Cortex of kidney (tissue), 1 donor: ENCODE measurements at places on chromosomes 4 and X.

- no peak for DNase-seq
Measured at GRCh38 chr4:154399259-154399974, 92.2 kb downstream of the DCHS2 start.

- no peak for DNase-seq
Measured at GRCh38 chrX:13128104-13128503, 83.7 kb upstream of the FAM9C start.

DNA sequence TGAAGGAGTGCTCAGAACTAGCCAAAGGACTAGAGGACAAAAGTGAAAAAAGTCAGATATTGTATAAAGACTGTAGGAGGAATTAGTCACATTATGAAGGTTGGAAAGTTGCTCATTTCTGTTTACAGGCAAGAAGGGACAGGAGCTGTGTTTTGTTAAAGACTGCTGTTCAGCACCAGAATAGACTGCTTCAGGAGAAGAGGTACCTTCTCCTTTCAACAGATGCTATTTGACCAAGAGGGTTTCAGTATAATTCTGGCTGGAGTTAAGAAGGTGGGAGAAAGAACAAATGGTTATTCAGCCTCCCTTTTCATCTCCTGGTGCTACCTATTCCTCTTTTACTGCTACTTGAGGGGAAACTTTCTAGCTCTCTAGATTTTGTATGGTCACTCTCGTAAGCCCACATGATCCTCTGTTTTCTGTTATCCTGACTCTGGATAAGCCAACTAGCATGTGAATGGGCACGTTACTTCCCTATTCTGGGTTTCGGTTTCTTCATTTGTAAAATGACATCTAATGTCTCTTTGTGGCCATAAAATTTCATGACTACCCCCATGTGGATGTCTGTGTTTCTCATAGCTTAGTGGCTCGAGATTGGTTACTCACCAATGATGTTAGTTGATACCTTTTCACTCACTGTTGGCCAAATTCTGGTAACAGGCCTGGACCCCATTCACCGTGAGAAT is 68.9 kb downstream of the SH2D1A start:
- no peak for DNase-seq

- no peak for DNase-seq
Measured at GRCh38 chrX:68880846-68881552, 52.2 kb downstream of the EFNB1 start.

- no peak for DNase-seq
Measured at GRCh38 chrX:153303276-153304262, 18.0 kb downstream of the PNMA6F start.

GRCh38 chrX:19195243-19195610 is 73.0 kb upstream of the ADGRG2 start:
- no peak for DNase-seq

DNA sequence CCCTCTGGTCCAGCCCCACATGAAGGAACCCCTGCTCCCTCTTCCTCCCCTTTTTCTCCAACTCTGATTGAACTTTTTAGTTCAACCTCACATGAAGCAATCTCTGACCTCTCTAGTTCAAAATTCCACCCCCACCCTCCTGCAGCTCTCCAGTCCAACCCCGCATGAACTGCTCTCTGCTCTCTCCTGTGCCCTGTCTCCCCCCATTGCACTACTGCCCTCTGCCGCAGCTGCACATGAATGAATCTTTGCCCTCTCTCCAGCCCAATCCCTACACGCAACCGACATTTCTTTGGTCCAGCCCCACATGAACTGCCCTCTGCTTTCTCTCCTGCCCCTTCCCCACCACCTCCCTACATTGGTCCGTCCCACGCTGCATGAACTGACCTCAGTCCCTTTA is 6.9 kb downstream of the CETN2 start:
- no peak for DNase-seq

- no peak for DNase-seq
Measured at GRCh38 chr4:163164591-163164990, 2.1 kb downstream of the NAF1 start.

GRCh38 chr4:87209696-87210095 is 10.7 kb downstream of the KLHL8 start:
- no peak for DNase-seq

GRCh38 chr4:118783887-118784286 is 52.0 kb downstream of the SEC24D start:
- DNase-seq, result no peak

GRCh38 chr4:85414972-85415371 is 60.0 kb upstream of the ARHGAP24 start:
- DNase-seq, result no peak

DNA sequence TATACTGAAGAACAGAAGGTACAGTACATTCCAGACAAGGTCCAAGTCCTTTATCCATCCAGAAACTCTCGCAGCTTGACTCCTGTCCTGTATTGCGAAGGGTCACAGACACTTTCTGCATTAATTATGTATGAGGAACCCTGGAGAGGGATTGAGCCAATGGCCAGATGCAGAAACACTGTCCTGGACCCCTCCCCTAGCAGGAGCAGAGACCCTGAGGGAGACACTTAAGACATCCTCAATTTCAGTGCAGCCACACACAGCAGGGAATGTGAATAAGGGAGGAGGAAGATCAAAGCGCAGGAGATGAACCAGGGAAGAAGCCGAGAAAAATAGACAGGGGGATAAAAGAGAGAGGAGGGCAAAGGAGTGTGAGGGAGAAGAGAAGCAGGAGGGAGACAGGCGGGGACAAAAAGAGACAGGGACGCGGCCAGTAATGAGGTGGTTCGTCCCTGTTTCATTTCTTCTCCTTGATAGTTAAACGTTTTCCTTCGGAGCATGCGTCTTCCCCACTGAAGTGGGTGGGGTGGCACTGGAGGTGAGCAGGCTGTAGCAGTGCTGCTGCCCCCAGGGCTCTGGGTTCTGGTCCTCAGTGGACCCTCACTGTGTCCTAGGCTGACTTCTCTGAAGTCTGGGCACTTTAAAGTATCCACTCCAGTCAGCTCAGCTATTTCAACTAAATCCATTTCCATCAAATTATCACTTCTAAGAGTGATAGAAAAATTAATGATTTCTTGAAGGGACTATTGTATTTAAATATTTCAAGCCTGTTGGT is 356.4 kb upstream of the NOCT start:
- DNase-seq, result no peak

- DNase-seq, result no peak
Measured at GRCh38 chr4:37648084-37648817, 37.9 kb downstream of the RELL1 start.

DNA sequence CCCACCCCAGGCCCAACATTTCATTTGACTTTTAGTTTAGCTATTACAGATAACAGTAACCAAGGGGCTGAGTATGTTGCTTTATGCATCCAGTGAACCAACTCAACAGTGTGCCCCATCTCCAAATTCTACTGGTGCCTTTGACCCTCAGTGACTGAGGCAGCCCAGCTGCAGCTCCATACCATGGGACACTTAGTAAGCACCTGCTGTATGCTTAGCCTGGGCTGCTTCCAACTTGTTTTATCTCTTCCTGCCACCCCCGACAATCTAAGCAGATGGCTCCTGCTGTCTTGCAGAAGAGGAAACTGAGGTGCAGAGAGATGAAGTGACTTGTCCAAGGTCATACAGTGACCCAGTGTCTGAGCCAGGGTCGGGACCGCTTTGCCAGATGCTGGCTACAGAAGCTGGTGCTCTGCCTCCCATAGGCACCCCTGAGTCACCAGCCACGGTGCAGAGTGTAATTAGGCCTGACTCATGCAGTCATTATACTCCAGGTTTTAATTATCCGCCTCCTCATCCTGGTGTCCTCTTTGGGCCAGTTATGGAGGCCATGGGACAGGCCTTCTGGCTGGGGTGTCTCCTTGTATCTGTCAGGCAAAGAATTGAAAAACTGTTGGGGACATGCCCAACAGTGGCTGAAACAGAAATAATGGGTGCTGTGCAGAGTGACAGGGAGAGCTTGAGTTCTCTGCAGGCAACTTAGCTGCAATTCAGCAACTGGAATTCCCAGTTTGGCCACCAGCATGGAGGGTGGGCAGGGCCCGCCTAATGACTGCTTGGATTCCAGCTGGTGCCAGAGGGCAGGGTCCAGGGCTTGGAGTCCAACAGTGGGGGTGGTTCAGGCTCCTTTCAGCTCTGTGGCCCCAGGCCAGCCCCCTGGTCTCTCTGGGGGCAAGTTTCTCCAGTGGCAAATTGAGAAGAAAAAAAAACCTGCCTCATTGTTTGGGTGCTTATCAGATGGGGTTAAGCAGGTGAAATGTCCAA is 8.2 kb upstream of the GPR78 start:
- DNase-seq, result no peak

DNA sequence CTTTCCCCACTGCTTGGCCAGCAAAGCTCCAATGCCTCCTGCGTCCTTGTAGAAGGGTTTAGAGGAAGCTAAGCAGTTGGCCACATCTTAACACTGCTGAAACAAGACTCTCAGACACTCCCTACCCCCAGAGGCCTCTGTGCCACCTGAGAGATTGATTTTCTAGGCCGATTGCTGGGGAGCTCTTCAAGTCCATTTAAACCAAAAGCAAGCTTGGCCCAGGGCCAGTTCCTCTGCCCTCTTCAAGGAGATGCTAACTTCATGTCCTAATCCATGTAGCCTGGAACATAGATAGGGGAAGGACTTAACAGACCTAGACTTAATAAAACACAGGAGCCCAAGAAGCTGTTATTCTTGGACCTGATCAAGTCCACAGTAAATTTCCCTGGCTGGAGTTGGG is 27.2 kb upstream of the FMR1NB start:
- DNase-seq, result no peak

DNA sequence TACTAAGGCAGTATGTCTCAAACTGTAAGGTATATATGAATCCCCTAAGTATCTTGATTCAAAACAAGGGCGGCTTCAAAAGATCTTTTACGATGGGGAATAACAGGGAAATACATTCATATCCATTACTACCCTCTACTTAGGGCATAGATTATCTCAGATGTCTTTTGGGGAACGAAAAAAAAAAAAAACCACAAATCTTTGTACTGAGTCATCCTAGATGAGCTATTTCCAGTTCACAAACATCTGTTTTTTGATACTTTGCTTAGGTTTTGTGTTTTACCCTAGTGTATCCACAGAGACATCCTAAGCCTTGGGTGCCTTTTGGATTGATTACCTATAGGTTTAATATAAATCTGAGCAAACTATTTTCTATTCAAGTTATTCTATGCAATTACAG is 457.2 kb downstream of the NLGN4X start:
- DNase-seq, result no peak

- DNase-seq, result no peak
Measured at GRCh38 chrX:11382930-11383329, 89.7 kb downstream of the AMELX start.

GRCh38 chrX:76538860-76539259 is 111.3 kb downstream of the MAGEE1 start:
- DNase-seq, result no peak

- DNase-seq, result no peak
Measured at GRCh38 chrX:29852767-29853166, 362.6 kb upstream of the MAGEB2 start.

- DNase-seq, result no peak
Measured at GRCh38 chr4:37948542-37948941, 11.7 kb upstream of the PTTG2 start.

DNA sequence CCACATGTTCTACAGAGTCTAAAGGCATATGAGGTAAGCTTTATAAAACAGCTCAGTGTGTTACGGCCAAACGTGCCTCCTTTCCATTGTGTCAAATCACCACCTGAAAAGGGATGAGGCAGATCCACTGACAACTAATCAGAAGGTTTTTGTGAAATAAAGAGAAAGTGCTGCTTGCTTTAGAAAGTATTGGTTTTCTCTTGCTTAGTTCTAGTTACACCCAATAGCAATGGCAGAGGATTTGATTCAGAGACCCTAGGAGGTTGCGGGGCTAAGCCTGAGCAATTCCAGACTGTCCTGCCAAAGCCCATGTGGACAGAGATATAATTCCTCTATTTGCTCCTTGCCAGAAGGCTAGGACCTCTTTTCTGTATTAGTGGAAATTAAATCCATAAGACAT is 125.5 kb downstream of the SPRY1 start:
- no peak for DNase-seq

DNA sequence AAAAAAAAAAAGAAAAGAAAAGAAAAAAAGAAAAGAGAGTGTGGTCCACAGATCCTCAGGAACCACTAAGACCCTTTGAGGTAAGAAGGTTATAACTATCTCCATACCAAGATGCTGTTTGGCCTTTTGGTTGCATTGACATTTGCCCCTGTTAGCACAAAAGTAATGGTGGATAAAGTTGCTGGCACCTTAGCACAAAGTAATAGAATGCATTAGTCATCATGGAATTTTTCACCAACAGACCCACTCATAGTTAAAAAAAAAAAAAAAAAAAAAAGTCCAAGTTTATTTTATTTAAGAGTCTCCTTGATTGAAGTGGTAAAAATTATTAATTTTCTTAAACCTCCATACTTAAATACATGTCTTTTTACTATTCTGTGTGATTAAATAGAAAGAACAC is 78.4 kb upstream of the RBPJ start:
- DNase-seq, result no peak

- DNase-seq, result no peak
Measured at GRCh38 chr4:3851211-3851610, 85.0 kb downstream of the ADRA2C start.

GRCh38 chr4:123421227-123421936 is 24.8 kb downstream of the SPRY1 start:
- DNase-seq, result no peak

GRCh38 chrX:129875669-129876068 is 30.3 kb upstream of the UTP14A start:
- no peak for DNase-seq

GRCh38 chr4:78293348-78293747 is 236.2 kb downstream of the FRAS1 start:
- DNase-seq, result no peak

DNA sequence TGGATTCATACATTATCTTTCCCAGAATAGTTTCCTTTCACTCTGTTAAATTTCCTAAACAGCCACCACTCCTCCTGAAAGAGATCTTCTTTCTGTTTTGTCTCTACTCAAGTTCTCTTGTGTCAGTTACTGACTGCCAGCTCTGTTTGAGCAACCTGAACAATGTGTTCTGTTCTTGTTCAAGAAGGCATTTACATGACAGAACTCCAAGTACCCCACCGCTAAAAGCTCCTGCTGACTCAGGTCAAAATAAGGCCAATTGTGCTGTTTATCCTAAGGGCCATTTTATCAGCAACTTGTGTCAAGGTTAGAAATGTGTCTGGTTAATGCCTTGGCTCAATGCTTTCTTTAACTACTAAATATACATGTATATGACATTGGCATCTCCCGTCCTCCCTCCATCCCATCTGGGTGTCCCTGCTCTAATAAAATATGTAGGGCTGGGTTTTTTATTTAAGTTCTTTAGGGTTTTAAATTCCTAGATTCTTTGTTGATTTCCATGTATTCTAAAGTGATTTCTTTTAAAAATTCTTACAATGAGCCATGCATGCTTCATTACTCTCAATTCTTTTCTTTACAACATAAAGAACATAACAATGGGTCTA is 144.3 kb upstream of the PAQR3 start:
- no peak for DNase-seq

- DNase-seq, result no peak
Measured at GRCh38 chr4:85280963-85281362, 194.0 kb upstream of the ARHGAP24 start.

- DNase-seq, result no peak
Measured at GRCh38 chrX:4173743-4174142, 460.3 kb upstream of the PRKX start.

DNA sequence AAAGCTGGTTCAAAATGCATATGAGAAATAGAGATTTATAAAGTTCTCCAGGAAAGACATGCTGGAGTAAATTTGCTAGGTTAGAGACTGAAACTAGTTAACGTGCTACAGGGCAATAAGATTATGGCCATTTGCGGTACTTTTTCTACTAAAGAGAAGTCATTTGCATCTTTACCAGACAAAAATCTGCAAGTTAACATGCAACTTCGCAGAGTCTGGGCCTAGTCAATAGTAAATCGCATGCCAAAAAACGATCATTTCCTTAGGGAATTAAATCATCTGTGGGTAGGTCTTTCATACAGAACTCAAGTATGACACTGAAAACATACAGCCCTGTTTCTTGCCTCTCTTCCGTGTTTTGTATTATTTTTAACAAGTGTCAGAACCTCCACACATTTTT is 32.8 kb upstream of the REST start:
- no peak for DNase-seq
